ENCODE measurements at places on chromosomes 16 and 17.
A peak's percentile ranks its signal among the peaks of the same experiment; 100 is the strongest.

DNA sequence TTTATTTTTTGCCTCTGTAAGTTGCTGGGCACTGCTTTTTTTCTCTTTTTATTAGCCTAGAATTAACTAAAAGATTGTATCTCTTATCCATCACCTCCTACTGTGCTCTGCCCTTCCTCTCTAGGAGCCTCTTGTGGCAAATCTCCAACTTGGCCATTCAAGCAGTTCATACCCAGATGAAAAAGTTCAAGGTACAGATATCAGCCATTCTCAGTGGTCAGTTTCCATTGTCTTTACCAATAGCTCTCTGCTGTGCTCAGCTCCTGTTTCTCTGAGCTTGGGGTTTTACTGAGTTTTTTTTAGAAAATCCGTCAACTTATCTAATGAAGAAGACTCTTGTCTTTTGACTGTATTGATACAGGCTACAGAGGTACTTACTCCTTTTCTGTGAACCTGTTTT lies 15.6 kb downstream of the MOSMO start:
- DNase-seq: no peak

DNA sequence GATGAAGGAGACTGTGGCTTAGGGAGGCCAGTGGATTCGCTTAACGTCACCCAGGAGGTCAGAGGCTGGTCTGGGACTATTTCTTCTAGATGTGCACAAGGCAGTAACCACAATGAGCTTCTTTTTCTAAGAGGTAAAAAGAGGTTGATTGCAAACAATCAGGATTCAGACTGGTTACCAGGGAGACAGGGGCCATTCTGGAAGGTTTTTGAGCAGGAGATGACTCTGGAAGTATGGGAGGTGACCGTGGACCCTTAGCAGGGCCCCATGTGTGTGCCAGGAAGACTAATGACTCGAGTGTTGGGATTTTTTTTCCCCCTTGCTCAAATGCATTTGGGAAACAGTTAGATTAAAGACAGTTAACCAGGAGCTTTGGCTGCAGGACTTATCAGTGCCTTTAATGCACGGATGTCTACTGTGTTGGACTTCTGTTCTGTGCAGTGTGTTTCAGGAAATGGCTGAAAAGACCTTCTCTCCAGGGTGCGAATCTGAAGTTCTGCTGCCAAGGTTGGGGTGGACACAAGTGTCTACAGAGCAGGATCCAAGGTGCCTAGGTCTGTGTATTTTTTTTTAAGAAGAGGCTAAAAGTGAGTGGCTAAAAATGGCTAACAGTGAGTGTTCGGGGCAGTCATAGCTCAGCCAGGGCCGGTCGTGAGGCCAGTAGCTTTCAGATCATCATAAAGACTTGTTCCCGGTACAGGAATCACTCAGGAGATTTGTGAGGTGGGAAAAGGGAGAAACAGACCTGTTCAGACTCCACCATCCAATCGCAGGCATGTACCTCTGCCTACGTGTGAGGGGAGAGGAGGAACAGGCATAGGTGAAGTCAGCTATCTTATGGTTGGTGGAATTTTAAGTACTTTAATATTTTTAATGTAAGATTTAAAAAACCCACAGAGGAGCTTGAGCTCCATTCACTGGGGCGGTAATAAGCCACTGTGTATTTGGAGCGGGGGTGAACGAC lies 82.3 kb upstream of the CIBAR2 start:
- no peak for DNase-seq

DNA sequence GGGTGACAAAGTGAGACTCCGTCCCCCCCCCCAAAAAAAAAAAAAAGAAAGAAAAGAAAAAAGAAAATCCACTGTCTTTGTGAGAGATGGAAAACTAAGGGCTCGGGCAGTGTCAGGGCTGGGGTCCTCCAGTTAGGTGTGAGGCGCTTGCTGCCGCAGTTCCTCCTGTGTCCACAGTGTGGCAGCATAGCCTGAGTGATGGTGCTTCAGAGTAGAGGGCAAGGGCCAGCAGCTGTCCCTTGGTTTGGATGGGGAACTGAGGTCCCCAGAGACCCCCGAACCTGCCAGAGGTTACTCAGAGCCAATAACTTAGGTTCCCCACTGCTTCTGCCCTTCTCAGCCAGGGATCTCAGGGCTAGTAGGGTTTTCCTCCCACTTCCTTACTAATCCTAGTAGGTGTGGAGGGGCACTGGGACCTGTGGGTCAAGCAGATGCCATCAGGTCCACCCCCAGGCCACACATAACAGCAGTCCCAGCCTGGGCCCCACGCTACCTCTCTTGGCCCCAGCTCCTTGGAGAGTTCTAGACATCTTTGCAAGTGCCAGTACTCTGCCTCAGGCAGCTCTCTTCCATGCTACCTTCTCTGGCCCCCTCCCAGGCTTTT lies 7.9 kb upstream of the LLGL1 start:
- peak; percentile 50 for DNase-seq

DNA sequence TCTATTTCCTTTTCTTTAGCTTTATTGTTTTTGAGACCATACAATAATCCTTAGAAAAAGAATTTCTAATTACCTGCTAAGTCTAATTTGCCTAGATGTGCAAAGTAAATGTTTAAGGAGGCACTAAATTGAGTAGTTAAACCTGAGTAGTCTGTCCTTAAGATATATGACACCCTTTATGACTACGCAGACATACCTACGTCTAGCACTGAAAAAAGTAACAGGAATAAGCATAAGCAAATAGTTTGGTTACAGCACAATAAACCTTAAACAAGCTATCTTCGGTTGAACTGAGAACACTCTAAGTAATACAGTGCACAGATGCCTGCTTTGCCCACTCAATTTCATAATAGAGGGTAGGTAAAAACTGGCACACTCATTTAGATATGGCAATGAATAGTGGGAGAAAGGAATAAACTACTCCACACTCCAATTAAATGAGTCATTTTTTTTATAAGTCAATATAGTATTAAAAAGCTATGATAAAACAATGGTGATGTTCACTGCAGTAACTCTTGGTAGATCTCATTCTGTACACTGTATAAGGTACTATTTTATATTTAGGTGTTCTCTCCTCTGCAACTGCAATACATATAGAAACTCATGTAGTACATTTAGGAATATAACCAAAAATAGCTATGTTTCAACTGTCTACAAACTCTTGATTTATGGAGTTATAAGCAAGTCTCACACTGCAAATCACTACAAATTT lies 19.7 kb upstream of the INTS2 start:
- DNase-seq: no peak

GRCh38 chr17:29645515-29646051 lies 22.9 kb upstream of the CORO6 start:
- no peak for DNase-seq

- DNase-seq: no peak
These were observed 5.9 kb downstream of the SLC5A10 start for GRCh38 chr17:18957831-18958230.

DNA sequence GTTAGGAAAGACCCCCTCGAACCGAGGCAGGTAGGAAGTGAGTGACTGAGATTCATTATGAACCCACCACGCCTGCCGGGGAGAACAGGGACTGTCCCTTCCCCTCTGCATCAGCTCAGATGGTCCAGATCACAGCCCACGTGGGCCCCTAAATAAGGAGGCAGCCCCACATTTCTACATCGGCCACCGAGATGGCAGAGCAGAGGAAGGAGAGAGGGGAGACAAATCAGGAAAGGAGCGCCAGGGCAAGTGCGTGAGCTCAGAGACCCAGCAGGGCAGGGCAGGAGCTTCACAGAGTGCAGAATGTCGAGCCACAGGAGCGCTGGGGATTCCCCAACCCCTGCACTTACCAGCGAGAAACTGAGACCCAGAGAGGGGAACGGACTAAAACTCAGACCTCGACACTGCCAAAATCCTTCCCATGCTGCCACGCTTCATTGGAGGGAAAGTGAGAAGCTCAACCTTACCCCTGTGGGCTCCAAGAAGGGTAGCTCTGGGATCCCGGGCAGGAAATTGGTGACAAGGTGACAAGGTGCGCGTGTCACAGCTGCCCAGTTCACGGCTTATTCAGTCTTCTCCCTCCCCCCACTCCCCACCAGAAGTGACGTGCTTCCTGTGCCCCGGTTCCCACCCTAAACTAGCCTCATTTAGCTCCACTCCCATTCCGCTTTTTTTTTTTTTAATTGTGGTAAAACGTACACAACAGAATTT lies at the start of gene ICAM2:
ICAM2 (minus strand) TSS at position 578 of the 711 bp plus-strand sequence. CDS start 13,942 bp downstream, outside the sequence.
- no peak for DNase-seq

- no peak for DNase-seq
These were observed 527 bp downstream of the EIF5A start for GRCh38 chr17:7307686-7308624.

DNA sequence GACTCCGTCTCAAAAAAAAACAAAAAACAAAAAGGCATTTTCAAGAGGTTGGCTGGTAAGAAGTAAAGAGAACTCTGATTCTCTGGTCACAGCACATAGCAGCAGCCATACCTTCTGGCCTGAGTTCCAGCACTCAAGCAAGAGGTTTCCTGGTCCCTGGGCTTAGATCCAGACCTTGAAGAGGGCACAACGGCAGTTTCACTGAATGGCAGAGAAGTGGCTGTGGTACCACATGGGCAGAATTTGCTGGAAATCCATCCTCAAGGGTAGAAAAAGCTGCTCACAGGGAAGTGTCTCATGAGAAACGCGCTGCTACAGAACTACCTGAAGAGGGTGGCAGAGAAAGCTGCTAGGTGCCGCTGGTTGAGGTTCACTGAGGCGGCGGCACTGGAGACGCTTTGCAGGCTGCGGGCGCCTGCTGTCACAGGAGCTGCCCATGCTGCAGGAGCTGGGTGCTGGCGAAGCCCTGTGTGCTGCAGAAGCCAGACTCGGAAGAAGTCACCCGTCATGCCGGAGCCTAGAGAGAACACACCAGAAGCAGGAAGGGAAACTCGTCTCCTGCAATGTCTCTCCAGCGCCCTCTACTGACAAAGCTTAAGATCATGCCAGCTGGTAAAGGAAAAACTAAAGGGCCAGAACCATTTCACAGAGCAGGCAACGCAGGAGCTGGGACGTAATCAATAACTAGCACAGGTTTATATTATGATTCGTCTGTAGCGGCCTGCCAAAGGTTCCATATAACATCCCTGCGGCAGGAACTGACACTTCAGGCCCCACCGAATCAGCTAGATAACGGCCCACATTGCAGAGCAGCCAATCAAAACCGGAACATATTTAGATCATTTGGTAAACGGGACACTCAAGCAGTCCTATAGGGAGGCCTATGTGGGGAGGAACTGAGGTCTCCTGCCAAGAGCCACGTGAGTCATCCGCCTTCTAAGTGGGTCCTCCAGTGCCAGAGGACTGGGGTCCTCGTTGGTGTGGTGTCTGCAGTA lies 5.4 kb upstream of the ZNF213 start:
- DNase-seq: peak; percentile 83

DNA sequence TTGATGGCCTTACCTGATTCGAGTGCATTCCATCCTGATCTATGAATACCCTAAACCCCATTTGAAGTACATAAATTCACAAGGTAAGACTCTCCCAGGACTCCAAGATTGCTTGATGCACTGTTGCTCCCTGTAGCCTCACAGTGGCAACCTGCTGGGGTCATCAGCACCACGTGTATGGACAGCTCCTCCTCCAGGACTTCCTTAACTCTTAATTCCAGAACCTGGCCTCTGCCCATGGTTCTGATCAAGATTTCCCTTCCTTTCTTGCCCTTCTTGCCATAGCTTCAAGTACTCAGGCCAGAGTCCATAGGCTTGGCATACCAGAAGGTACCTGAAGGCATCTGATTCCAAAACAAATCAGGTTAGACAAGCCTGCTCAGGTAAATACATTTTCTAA lies 34.0 kb upstream of the NLK start:
- no peak for DNase-seq

DNA sequence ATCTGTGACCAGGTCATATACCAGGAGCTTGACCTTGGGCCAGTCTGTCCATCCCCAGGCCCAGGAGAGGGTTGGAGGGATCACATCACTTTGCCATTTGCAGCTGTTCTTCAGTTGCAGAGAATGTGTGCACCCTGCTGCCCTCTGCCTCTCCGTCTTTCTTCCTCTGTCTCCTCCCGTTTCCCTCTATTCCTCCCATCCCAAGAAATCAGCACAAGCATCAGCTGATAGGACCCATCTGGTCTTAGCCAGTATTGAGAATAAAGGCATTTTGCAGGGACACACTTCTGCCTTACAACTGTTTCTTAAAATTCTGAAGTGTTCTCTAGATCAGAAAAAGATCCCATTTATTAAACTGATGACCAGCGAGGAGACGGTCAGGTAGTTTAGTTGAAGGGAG lies 368.7 kb downstream of the CPPED1 start:
- DNase-seq: no peak

- no peak for DNase-seq
These were observed 19.2 kb downstream of the ZNF200 start for GRCh38 chr16:3215601-3216262.

- peak; percentile 32 for DNase-seq
These were observed 880 bp downstream of the SARM1 start for GRCh38 chr17:28372203-28372944.

- no peak for DNase-seq
These were observed 10.1 kb downstream of the GAS2L2 start for GRCh38 chr17:35742896-35743477.

DNA sequence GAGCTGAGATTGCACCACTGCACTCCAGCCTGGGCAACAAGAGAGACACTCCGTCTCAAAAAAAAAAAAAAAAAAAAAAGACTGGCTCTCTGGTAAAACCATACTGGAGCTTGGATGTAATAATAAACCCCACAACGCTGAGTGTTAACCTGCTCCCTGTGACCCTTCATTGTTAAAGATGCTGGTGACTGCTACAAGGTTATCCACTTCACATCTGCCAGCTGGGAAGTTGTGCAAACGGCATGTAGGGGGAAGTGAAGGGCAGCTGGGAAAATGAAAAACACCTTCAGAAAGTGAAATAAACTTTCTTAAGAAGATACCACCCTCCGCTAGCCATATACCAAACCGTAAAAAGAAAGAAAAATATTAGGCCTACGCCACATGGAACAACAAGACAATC lies 131.0 kb upstream of the NUDT7 start:
- DNase-seq: no peak

DNA sequence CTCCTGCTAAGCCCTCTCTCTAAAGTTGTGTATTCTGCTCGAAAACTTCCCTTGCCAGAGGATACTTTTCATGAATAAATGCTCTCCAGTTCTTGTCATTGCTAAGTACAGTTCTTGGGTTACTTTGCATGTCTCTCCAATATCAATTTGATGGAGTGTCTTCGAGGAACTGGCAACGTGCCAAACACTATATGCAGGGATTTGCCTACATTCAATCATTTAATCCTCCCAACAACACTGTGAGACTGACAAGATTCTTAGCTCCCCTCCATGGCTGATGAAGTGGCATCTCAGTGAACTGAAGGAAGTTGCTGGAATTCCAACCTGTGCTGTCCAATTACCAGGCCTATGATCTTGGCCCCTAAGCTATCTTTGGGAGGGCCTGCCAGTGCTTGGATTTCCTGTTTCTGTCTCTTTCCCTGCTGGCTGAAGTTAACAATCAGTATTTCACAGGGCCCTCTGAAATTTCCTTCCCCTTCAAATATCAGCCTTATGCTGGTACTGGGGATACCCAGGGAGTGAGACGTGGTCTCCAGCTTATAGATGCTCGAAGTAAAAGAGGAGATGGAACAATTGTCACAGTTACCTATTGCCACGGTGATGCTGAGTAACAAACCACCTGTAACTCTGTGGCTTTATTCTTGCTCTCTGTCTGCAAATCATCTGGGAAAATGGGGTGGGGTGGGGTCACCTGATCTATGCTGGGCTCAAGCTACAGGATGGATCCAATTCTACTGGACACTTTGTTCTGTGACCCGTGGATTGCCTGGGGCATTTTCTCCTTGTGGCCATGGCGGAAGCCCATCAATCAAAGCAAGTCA lies 19.4 kb upstream of the CRISPLD2 start:
- DNase-seq: no peak

- no peak for DNase-seq
These were observed 5.8 kb upstream of the FOXF1 start for GRCh38 chr16:86504315-86505184.

Data from NCI-H345 (cell line).